ENCODE measurements at places on chromosomes 5 and 9. TPM values are rescaled to one million over a fixed set of nuclear protein-coding genes. Genes with fewer than 3 reads are reported as not detected.

GRCh38 chr5:134133188-134133994 lies 18.9 kb downstream of the TCF7 start:
- no peak overlapping the region for H3K4me3 ChIP-seq
- H3K4me1 ChIP-seq, result no peaks in the 10 kb centered on the region
- H3K27ac ChIP-seq, result no peak overlapping the region
- DNase-seq, result no peak
- H3K36me3 ChIP-seq, result no peaks in the 10 kb centered on the region

DNA sequence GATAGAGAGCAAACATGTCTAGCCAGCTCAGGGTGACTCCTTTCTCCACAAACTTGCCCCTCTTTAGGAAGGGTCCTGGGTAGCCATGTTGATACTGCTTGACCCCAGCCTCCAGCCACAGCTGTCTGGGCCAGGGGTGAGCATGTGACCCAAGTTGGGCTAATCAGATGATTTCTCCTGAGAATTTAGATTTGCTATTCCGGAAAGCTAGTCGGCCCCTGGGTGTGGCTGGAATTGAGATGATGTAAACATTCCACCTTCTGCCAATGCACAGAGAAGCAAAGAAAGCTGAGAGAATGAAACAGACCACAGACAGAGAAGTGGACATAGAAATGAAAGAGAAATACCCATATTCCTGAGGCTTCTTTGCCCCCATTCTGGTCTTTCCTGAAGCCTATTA lies 17.8 kb upstream of the B4GALT1 start:
- DNase-seq, result no peak
- peaks cover 14% of the 10 kb centered on the region for H3K4me1 ChIP-seq
- no peak overlapping the region for H3K4me3 ChIP-seq
- H3K27me3 ChIP-seq, result no peaks in the 10 kb centered on the region
- H3K27ac ChIP-seq, result no peak overlapping the region
- H3K36me3 ChIP-seq, result no peaks in the 10 kb centered on the region

Gene TTC16
- total RNA-seq, result 25.0 TPM

DNA sequence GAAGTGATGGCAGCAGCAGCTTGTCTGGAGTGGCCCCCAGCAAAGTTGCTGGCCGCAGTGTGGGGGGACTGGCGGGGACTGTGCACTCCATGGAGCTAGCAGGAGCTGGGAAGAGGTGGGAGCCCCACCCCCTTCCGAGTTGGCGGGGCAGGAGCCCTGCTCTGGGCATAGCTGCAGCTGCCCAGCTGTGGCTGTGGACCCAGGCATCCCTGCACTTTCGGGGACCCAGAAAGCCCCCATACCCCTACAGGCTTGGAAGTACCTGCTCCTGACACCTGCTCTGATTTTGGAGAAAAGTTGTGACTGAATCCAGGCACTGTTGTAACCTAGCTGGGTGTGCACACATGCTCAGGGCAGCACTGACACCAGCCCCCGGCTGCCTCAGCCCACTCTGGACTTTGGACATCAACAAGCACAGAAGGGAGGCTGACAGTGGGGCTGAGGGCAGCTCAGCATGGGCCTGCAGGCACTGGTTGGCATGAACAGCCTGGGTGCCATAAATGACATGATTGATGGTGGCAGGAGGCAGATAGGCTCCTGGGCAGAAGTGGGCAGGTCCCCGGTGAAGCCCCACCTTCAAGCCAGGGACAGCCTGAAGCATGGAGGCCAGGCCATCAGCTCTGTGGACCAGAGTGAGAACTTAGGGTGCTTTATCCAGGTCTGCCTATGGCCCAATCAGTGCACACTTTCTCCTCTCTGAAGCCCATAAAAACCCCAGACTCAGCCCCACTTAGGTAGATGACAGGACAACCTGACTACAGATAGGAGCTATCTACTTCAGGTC lies 12.6 kb downstream of the LMBRD2 start:
- H3K36me3 ChIP-seq, result no peaks in the 10 kb centered on the region
- H3K4me3 ChIP-seq, result no peak overlapping the region
- no peaks in the 10 kb centered on the region for H3K4me1 ChIP-seq
- no peak overlapping the region for H3K27ac ChIP-seq

GRCh38 chr5:75510417-75510835 lies 1.0 kb downstream of the CERT1 start:
- peak overlapping the region; percentile 96 for H3K4me3 ChIP-seq
- peaks cover 3% of the 10 kb centered on the region for H3K4me1 ChIP-seq
- no peaks in the 10 kb centered on the region for H3K27me3 ChIP-seq
- H3K27ac ChIP-seq, result peak overlapping the region; percentile 97
- H3K36me3 ChIP-seq, result no peaks in the 10 kb centered on the region
- DNase-seq, result no peak

Gene ADGRD2
- total RNA-seq, result 0.74 TPM

Gene LRRC19
- total RNA-seq, result not detected

- no peaks in the 10 kb centered on the region for H3K27me3 ChIP-seq
- H3K27ac ChIP-seq, result no peak overlapping the region
- DNase-seq, result no peak
- H3K36me3 ChIP-seq, result no peaks in the 10 kb centered on the region
- H3K4me1 ChIP-seq, result peaks cover 11% of the 10 kb centered on the region
Observed at GRCh38 chr9:129586685-129587084, 34.2 kb downstream of the C9orf50 start.

DNA sequence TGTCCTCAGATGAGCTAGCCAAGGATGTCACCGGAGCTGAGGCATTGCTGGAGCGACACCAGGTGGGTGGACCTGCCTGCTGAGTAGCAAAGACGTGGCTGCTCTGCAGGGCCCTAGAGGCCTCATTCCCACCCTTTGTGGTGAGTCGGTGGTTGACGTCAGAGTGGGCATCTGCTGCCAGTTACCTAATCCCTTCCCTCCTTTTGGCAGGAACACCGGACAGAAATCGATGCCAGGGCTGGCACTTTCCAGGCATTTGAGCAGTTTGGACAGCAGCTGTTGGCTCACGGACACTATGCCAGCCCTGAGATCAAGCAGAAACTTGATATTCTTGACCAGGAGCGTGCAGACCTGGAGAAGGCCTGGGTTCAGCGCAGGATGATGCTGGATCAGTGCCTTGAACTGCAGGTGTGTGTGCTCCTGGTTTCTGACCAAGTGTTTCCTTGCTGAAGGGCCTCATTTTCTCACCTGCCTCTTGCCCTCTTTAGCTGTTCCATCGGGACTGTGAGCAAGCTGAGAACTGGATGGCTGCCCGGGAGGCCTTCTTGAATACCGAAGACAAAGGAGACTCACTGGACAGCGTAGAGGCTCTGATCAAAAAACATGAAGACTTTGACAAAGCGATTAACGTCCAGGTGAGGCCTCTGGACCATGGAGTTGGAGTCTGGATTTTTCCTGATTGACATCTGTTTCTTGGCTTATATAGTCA lies 48.9 kb downstream of the DYNC2I2 start:
- H3K4me1 ChIP-seq, result no peaks in the 10 kb centered on the region
- H3K27me3 ChIP-seq, result no peaks in the 10 kb centered on the region
- H3K27ac ChIP-seq, result no peak overlapping the region
- DNase-seq, result no peak
- H3K36me3 ChIP-seq, result no peaks in the 10 kb centered on the region

DNA sequence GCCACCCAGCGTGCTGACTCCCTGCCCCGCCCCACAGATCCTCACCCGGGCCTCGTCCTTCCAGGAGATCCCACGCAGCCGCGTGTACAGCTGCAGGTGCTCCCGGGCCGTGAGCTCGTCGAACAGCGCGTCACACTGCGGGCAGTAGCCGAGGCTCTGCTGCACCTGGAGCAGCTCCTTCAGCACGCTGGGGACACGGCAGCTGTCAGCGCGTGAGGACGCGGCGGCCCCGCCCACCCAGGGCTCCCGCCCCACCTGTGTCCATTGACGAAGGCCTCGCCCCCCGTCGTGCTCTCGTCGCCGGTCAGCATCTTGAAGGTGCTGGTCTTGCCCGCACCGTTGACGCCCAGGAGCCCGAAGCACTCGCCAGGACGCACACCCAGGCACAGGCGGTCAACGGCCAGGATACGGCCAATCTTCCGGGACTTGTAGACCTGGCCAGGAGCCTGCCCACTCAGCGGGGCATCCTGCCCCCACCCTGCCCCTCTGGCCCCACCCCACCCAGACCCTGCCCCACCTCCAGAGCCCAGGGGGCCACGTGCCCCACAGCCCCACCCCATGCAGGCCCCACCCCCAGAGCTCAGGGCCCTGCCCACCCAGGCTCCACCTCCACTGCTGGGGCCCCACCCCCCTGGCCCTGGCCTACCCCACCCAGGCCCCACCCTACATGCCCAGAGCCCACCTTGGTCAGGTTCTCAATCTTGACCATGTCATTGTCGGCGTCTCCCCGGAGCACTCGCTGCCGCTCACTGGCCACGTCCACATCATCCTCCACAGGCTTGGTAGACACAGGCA lies 13.8 kb upstream of the CLIC3 start:
- H3K27ac ChIP-seq, result no peak overlapping the region
- H3K27me3 ChIP-seq, result no peaks in the 10 kb centered on the region
- DNase-seq, result no peak
- peaks cover 22% of the 10 kb centered on the region for H3K4me1 ChIP-seq
- no peak overlapping the region for H3K4me3 ChIP-seq

GRCh38 chr5:1757511-1757910 lies 42.1 kb downstream of the MRPL36 start:
- no peaks in the 10 kb centered on the region for H3K4me1 ChIP-seq
- H3K4me3 ChIP-seq, result no peak overlapping the region
- no peaks in the 10 kb centered on the region for H3K27me3 ChIP-seq
- H3K36me3 ChIP-seq, result no peaks in the 10 kb centered on the region
- DNase-seq, result peak; percentile 10

DNA sequence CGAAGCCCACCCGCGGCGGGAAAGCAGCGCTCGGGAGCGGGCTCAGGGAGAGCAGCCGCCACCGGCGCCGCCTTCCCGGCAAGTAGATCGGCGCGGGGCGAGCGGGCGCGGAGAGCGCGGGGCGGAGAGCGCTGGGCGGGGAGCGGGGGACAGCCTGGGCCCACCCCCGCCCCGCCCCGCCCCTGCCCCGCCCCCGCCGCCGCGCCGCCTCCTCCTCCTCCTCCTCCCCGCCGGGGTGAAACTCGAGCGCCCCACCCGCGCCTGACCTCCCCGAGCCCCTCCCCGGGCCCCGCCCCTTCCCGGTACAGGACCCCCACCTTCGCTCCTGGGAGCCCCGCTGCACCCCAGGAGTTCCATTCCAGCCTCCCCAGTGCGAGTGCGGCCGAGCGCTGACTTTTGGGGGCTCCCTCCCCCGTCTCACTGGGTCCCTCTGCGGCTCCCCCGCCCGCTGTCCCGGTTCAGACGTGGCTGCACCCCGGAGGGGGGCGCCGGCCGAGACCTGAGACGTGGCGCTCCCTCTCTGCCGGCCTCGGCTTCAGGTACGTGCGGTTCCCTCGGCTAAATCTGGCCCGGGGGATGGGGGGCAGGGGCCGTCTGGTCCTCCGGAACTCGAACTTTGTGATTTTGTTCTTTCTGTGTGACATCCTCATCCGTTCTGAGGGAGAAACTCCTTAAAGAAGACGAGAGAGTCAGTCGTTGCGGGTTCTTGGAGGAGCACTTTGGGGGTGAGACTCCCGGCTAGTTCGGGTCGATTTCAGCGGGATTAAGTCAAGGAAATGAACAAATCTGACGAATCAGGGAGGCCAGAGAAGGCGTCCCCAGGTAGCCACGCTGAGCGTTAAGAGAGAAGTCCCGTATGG lies at the start of gene SEMA5A:
Gene SEMA5A (minus strand): TSS at position 84 of the 860 bp plus-strand sequence. CDS start 166,129 bp downstream, outside the sequence.
- DNase-seq, result peak; percentile 64
- H3K4me3 ChIP-seq, result peak within 1 kb of the TSS; percentile 57
- H3K27ac ChIP-seq, result peak within 1 kb of the TSS; percentile 81

All from testis (tissue), 5 donors.